ENCODE measurements at places on chromosomes 16 and 17.
A peak's percentile ranks its signal among the peaks of the same experiment; 100 is the strongest.

DNA sequence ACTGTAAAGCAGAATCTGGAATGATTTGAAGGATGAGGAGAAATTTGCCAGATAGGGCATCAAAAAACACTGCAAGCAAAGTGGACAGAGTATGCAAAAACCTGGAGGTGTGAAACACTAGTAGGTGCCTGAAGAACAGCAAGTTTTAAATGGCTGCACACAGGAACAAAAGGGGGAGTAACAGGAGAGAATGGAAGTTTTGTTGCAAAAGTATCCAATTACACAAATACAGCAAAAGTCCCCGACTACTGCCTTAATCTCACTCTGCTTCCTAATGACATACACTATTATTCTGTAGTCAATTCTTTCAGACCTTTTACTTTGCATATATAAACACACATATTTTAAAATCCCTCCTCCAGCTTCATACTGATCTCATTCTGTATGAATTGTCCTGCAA is 1.5 kb downstream of the HEATR6 start:
- no peak for DNase-seq

DNA sequence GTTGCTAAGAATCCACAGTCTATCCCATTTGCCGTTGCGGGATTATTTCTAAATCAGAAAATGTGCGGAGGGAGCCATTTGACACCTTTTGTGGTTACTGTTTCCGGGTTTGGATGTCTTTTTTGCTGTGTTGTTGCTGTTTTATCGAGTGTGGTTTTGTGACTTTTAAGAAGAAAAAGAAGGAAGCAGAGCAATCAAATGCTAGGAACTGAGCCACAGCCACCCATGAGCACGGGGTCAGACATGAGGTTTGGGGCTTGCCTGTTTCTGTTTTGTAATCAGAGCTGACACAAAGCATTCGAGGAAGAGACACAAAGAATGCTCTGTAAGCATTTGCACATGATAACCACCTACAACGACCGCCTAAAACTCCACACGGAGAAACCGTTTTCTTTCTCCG is 53.1 kb upstream of the CHMP6 start:
- DNase-seq: no peak

GRCh38 chr17:7695586-7695985 is 7.3 kb downstream of the WRAP53 start:
- DNase-seq: no peak

DNA sequence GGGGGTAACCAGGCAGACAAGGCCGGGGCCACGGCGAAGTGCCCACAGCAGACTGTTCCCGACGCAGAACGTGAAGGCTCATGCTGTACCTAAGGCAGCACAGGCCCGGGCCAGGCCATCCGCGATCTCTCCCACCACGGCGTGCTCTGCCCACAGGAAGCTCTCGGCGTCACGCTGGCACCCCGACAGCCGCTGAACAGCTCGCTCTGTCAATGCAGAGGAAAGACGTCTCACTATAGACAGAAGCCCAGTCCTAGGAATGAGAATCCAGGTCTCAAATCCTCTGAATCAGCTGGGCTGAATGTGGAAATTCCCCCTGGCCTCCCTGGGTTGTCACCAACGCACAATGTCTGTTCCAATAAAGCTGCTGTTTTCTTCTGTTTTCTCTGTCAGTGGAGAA is 21.4 kb downstream of the SERPINF1 start:
- no peak for DNase-seq

- DNase-seq: no peak
Measured at GRCh38 chr16:4261557-4262172, 11.2 kb downstream of the TFAP4 start.

DNA sequence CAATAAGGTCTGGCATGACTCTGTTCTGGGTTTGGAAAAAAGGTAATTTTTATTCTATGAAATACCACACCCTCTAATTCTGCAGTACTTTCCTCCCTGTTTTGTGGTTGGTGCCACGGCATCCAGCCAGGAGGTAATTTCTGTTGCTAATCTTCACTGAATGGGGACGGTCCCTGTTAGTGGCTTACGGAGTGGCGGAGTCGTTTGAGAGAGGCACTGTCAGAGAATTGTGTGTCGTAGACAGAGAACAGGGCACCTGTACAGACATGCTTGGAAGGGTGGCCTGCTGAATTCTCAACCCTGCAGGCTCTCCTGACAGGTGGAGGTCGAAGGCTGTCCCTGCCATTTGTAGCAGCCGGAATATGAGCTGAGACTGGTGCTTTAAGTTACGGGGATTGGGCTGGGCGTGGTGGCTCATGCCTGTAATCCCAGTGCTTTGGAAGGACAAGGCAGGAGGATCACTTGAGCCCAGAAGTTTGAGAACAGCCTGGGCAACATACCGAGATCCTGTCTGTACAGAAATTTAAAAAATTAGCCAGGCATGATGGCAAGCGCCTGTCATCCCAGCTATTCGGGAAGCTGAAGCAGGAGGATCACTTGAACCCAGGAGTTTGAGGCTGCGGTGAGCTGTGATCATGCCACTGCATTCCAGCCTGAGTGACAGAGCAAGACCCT is 33.2 kb downstream of the EEF2K start:
- no peak for DNase-seq

DNA sequence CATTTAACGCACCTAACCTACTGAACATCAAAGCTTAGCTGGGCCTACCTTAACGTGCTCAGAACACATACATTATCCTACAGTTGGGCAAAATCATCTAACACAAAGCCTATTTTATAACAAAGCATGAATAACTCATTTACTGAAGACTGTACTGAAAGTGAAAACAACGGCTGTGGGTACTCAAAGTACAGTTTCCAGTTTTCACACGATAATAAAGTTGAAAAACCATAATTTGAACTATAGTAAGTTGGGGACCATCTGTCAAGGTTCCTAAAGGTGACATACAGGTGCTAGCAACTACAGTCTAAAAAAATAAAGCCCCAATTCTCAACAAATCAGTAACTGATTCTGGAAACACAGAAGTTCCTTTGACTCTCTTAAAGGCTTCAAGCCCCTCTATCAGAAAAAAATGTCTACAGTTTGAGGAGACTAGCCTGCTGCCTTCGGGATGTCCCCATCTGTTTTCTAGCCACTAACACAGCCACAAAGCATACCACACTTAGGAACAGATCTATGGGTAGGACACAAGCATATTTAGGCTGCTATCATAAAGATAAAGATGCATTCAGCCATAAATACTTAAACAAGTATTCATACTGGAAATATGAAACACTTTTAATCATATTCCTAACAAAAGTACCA is 71.3 kb downstream of the KANSL1 start:
- DNase-seq: no peak

DNA sequence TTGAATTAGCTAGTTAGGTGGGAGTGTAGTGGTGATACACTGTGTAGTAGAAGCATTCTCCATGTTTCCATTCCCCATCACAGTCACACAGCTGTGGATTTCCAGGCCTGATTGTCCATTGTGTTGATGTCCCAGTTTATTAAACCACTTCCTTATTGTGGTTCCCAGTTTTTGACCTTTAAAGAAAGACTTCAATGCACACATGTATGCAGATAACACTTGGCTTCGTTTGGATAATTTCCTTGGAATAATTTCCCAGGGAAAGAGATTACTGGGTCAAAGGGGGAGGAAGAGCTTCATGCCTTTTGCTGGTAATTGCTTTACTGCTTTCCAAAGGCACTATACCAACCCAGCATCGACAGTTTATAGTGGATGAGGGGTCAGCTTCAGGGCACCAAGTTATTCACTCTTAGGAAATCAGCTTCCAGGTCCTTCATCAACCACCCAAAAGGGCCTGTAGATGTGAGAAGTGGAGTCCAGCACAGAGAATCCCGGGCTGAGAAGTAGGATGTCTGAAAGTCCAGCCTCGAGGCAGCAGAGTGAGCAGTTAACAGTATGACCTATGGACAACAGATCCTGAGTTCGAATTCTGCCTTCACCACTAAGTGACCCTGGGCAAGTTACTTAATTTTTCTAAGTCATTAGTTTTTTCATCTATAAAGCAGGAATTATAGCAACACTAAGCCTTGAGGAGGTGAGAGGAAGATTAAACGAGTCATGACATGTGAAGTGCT is 31.3 kb upstream of the TNS4 start:
- DNase-seq: no peak

GRCh38 chr17:78986649-78987328 is 7.1 kb upstream of the LGALS3BP start:
- peak; percentile 67 for DNase-seq

DNA sequence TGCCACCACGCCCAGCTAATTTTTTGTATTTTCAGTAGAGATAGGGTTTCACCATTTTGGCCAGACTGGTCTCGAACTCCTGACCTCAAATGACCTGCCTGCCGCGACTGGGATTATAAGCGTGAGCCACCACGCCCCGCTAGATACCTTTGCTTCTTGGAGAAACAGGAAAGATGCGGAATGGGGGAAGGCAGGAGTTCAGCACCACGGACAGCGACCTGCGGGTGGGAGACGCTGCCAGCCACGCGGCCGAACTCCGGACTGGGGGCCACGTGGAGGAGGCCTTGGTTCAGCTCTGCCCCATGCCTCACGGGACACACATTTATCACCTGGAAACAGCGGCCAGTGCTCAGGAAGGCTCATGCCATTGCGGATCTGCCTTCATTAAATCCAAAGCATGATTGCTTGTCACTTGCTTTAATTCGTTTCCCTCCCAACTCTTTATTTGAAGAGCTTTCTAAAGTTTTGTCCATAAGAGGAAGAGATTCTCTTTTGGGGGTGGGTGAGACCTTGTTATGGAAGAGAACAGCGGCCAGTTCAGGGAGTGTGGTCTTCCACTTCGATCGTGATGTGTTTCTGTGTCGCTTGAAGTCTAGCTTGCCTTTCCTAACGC is 219.9 kb downstream of the ENGASE start:
- peak; percentile 39 for DNase-seq

DNA sequence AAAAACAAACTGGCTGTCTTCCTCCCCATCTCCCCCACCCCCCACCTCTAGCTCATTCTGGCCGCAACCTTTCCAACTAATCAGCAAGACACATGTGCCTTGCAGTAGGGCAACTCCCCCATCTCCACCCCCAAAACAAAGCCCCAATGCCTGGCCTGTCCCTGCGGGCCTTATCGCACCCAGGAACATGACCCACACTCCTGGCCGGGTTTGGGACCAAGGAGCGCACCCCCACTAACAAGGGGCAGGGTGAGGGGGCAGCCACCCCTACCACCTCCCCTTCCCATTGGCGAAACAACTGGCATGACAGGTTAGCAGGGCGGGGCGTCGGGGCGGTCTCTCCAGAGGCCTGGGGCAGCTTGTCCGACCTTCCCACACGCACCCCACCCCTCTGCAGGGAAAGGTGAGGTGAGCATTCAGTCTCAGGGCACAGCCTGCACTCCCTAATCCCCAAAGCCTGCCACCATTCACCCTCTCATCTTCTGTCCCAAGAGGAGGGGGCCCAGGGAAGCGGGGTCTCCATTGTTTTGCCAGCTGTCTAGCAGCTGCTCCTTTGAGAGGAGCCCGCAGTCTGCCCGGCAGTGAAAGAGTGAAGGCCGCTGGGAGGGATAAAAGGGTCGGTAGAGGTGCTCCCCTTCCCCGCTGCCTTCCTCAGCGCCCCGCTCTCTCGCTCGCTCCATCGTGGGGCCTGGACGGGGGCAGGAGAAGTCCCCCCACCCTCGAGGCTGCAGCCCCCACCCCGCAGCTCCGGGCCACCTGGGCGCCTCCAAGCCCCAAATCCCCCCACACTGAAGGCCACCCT is 765 bp downstream of the MYO18A start:
- peak; percentile 16 for DNase-seq

DNA sequence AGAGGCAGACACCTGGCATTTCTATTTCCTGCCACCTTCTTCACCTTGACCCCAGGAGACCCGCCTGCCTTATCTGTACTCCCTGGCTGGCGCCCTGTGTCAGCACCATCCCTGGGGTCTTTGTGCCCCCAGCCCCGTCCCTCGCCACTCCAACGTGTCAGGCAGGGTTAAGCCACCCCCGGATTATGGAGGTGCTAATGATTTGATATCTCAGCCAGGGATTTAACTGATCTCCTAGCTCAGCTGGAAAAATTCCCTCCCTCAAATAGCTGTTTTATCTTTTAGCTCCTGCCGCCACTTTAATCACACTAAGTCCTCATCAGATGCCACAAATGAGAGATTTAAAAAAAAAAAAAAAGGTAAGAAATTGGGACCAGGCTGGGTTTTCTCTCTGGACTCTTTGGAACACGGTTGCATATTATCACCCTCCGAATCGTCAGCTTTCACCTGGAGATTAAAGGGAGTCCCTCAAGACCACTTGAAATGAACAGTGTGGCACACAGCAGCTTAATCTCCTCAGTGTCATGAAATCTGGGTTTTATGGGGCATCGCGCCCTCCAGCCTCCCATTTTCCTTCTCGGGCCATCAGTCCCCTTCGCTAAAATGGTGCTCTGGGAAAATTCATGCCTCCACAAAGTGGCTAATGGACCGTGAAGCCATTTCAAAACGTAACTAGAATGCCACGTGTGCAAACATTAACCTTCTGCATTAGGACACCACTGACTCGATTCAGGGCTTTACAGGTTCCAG is 26.2 kb upstream of the WFDC1 start:
- no peak for DNase-seq

GRCh38 chr17:57295526-57296023 is 39.3 kb downstream of the MSI2 start:
- DNase-seq: peak; percentile 77

GRCh38 chr17:67891481-67892119 is 66.3 kb downstream of the BPTF start:
- peak; percentile 64 for DNase-seq

DNA sequence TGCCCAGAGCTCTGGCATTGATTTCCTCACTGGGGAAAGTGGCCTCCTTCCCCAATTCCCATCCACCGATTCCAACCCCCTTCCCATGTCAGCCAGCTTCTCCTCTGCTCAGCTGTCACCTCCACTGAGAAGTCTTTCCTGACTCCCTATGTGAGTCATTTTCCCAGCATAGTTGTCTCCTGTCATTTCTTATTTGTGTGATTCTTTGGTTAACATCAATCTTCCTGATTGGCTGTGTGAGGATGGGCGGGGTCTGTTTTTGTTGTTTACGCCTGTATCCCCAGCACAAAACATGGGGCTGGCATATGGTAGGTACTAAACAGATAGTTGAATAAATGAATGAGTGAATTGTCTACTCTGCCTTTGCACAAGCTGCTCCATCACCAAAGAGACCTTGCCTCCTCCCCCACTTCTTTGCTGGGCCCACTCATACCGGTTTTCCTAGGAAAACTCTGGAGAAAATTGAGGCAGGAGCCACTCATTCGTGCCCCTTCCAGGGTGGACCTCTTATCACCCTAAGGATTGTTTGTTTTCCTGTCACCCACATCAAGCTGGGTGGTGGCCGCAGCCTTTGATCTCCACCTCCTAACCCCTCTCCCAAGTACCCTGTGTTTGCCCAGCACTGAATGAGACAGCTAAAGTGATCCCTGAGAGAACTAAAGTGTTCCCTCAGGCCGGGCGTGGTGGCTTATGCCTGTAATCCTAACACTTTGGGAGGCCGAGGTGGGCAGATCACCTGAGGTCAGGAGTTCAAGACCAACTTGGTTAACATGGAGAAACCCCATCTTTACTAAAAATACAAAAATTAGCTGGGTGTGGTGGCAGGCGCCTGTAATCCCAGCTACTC is 1.2 kb upstream of the GRB7 start:
- peak; percentile 55 for DNase-seq

- DNase-seq: no peak
Measured at GRCh38 chr17:49977463-49978389, 8.7 kb downstream of the DLX4 start.

Measured in EH (cell line).